Activated CD4-positive, alpha-beta T cell treated with anti-CD3 and anti-CD28 coated beads for 36 hours (primary cell): ENCODE measurements at places on chromosomes 4 and X.

GRCh38 chr4:137651128-137651527 is 118.8 kb upstream of the PCDH18 start:
- DNase-seq: no peak

- no peak for DNase-seq
These were observed 46.4 kb downstream of the APOO start for GRCh38 chrX:23861215-23861896.

DNA sequence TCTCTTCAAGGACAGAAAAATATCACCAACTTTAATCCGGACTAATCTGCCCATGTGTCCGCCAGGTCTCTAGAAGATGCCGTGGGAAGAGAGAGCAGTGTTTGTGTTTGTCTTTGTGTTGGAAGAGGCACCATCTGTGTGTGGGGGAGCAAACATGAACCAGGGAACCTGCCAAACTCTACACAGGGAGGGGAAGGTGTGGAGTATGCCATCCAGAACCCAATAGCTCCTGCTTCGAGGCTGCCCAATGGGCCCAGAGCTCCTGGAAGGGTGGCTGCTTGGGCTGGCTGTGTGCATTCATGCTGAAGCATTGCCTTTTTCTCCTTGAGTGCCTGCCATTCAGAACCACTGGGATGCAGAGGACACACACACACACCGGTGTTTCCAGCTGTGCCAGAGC is 536.2 kb downstream of the MID1IP1 start:
- DNase-seq: no peak

DNA sequence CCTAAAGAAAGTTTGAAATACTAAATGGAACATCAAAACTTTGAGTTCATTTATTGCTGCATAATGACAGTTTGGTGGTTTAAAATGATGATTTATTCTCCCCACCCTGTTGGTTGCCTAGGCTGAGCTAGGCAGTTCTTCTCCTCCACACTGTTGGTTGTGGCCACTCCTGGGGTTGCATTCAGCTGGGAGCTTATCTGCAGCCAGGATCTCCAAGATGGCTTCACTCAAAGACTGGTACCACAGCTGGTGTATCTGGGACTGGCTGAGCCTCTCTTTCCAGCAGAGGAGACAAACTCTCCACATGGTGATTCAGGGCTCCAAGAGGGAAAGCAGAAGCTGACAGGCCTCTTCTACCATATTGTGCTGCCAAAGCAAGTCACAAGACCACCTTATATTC is 33.1 kb downstream of the MSL3 start:
- peak; percentile 40 for DNase-seq

DNA sequence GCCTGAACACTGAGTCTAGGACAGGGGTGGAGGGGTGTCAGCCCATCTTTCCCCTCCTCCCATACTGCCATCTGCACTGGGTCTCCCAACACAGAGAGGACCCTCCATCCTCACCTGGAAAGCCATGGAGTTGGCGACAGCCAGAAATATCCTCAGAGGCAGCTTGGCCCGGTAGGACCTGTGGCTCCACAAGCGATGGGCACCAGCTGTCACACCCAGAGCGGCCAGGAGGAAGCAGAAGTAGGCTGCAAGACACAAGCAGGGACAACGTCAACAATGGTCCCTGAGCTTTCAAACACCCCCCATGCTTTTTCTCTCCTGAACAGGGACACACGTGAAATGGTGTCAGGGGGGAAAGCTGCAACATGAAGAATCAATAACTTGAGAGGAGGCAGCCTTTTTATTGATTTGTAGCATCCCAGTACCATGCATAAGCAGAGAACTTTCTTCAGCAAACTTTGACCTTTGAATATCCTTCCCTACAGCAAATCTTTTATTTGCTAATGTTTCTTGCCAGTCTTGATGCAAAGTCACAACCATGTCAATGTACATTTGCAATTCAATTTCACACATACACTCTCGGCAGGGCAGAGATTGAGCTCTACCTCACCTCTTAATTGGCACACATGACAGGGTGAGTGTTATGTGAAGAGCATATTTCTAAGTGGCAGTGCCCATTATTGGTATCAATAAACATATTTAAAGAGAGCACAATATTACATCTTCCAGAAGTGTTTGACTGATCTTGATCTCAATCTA is 93.2 kb downstream of the SCD5 start:
- no peak for DNase-seq

GRCh38 chr4:112817933-112818593 is 181.1 kb downstream of the LARP7 start:
- peak; percentile 85 for DNase-seq

DNA sequence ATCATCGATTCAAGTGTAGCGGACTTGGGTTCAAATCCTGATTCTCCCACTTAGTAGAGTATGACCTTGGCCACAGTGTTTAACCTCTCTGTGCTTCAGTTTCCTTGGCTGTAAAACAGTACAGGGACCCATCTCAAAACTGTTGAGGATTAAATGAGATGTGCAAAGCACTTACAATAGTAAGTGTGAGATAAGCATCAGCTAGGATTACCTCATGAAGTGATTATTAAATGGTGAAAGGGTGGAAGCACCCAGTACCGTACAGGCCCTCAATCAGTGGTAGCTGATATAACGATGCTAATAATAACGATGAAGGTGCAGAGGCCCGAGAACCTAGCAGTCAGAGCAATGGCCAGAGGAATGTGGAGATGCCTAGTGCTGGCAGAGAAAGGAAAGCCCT is 45.1 kb downstream of the PRPS1 start:
- DNase-seq: no peak

GRCh38 chr4:98509721-98510120 is 148.7 kb downstream of the TSPAN5 start:
- DNase-seq: no peak

GRCh38 chr4:89301902-89302301 is 5.7 kb downstream of the GPRIN3 start:
- DNase-seq: no peak

GRCh38 chr4:77347351-77347966 is 190.5 kb downstream of the CCNG2 start:
- DNase-seq: no peak

GRCh38 chr4:185712350-185713024 is 99.5 kb downstream of the SORBS2 start:
- DNase-seq: no peak

DNA sequence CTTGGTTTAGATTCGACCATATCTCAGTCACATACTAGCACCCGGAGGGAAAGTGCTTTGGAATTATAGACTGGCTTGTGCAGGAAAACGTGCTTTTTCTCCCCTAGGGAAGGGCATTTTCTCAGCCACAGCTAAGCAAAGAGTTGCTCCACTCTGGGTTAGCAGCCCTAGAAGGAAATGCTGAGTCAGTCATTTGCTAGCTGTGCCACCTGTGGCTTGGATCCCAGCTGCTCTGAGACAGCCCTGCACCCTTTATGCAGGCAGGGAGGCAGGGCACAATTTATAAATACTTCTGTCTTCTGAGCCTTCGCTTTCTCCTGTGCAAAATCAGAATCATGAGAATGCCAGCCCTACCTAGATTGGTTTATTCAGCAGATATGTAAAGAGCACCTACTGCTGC is 1.3 kb upstream of the USP51 start:
- no peak for DNase-seq
